A172 (cell line): ENCODE measurements at places on chromosomes 2 and 18. TPM values are rescaled to one million over a fixed set of nuclear protein-coding genes. Genes with fewer than 3 reads are reported as not detected.

Gene CD302
- 9.2 and 10.0 TPM in 2 replicates for total RNA-seq

Gene MYO3B
- total RNA-seq, result 0.03 TPM in 1 of 2 replicates, not detected in the other

DNA sequence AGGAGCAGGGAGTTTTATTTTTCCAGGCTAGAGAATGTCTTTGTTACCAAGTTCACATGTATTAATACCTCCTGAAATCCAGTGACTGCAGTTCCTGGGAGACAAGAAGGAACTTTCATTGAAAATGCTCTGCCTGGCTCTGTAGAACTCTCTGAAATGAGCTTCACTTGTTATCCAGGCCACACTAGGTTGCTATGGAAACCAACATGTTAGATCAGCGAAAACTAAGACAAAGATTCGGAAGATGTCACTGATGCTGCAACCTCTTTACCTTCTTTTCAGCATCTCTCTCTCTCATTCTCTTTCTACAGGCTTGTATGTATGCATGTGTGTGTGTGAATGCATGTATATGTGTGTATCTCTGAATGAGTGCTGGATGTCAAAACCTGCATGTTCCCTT lies 218.5 kb downstream of the TRIB2 start:
- no peak for DNase-seq

Gene SNORC
- total RNA-seq, result 0.17 and 0.86 TPM in 2 replicates

GRCh38 chr18:71808616-71809015 lies 735.5 kb downstream of the CBLN2 start:
- DNase-seq, result peak; percentile 46

Gene COL3A1
- total RNA-seq, result 563 and 691 TPM in 2 replicates

DNA sequence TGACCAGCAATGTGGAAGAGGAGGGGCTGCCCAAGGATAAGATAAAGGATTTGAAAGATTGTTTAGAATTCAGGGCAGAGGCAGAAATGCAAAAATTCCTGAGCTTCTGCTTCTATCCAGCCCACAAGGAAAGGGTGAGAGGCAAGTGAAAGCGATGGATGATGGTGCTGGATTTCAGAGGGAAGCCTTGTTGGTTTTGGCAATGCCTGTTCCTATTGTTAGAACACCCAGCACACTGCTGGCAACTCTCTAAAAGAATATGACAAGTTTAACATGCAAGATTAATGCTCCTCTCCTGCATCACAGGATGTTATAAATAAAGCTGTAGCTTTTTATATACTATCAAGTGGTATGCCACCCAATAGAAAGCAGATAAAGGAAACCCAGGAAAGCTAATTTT lies 92.6 kb downstream of the ZNF385B start:
- DNase-seq, result peak; percentile 80

GRCh38 chr2:124668161-124668560 lies 643.1 kb downstream of the CNTNAP5 start:
- DNase-seq, result no peak

GRCh38 chr2:73260338-73260984 lies 23.8 kb downstream of the FBXO41 start:
- no peak for DNase-seq

GRCh38 chr2:240429872-240430491 lies 5.5 kb upstream of the GPC1 start:
- no peak for DNase-seq

DNA sequence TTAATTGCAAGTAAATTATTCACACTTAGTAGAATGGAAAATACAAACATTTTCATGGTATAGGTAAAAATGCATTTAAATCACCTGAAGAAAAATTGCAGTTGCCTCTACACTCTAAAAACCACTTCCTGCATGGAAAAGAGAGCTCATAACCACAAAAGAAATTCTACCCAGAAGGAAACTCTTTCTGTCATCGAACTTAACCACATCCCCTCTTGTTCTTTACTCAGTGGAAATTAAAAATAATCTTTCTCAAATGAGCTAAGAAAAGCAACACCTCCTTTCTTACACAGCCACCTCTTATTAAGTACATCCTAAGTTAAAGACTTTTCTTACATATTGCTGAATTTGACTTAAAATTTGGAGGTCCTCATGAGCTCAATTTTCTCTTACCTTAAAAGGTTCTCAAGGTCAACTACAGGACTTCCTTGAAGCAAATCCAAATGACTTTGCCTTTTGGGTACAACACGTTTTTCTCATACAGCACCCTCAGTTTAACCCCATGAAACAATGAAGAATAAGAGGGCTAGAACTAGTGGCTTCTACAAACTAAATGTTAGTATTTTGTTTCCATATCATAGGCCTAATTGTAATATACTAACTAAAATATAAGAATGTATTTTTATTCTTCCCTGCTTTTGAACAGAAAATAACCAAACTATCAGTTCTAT lies 109.1 kb upstream of the CRIM1 start:
- DNase-seq, result peak; percentile 60

- no peak for DNase-seq
Measured at GRCh38 chr2:46547223-46548102, 68.1 kb downstream of the TMEM247 start.

Gene CPSF3
- total RNA-seq, result 104 and 112 TPM in 2 replicates

DNA sequence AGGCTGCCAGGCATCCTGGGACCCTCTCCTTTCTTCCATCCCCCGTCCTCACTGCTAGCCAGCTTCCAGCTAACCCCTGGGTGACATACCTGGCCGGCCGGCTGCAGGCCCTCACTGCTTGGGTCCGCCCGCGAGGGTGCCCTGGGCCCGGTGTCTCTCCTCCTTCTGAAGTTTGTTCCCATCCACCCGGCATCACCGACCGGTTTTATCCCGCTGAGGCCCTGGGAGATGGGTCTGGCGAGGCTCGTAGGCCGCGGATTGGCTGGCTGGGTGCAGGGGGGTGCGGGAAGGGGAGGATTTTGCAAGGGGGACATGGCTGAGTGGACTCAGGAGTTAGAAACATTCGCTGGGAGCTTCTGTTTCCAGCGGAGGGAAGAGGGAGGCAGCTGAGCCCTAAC lies at the start of gene PAX8:
Gene PAX8 (minus strand): TSS at position 180 of the 398 bp plus-strand sequence. CDS start 527 bp downstream, outside the sequence.
- DNase-seq, result no peak

DNA sequence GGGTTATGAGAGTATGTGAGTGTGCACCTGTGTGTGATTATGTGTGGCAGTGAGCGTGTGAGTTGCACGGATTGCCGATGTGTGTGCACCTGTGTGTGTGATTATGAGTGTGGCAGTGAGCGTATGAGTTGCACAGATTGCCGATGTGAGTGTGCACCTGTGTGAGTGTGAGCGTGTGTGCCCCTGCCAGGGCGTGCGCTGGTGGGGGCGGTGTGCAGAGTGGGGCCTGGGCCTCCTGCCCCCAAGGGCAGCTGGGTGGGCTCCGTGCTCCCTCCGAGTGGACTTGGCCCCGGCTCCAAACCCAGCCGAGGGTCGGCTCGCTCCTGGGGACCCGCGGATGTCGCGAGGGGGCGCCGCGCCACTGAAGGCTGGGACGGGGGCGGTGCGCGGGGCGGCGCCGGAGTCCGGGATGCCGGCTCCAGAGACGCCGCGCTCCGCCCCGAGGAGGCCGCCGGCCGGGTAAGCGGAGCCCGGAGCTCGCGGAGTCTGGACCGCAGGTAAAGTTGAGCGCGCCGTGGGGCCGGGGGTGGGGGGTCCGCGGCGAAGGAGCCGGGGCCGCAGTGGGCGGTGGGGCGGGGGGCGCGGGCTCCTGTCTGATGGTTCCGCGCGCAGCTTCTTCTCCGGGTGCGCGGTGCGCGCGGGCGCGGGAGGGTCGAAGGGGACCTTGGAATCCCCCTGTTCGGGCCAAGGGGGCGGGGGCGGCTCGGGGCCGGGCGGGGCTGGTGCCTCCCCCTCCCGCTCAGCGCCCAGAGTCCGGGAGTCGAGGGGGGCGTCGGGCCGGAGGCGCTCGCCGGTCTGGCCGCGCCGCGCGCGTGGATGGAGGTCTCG lies at the start of gene KCNG2:
Gene KCNG2 (plus strand): TSS at position 421 of the 828 bp plus-strand sequence. CDS start 65,730 bp downstream, outside the sequence.
- DNase-seq, result no peak

DNA sequence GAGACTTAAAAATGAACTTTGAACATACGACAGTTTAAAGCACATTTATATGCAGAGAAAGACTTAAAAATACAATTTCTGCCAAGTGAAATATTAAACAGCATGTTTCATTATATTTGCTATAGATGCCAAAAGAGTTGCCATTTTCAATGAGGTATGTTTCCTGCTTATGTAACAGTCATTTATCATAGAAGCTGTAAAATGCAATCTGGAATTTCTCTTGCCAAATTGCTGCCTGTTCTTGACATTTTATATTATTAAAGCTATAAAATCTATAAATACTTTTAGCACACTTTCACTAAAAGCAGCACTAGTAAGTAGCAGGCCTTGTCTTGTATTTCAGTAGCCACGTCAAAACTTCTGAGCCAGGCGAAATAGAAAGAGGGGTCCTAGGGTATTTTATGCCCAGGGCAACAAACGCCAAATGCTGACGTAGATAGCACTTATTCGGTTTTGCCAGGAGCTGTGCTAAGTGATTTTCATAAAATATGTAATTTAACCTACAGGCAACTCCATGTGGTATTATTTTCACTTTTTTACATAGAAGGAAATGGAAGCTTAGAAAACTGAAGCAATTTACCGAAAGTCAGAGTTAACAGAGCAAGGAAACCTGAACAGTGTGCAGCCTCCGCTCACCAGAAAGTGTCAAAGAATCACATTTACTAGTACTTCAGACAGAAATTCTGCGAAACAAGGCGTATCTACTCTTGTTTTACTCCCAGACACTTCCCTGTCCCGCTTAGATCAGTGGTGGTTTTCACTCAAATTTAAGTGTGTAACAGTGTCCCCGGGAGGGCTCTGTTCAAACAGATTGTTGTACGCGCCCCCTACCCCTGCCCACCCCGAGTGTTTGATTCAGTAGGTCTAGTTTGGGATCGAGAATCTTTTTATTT lies 1.2 kb upstream of the CYP20A1 start:
- no peak for DNase-seq

GRCh38 chr2:131724019-131724418 lies 196.3 kb downstream of the CCDC74A start:
- no peak for DNase-seq

Gene MAP3K19
- total RNA-seq, result not detected in 2 replicates

GRCh38 chr18:12479536-12479935 lies 71.8 kb downstream of the PRELID3A start:
- DNase-seq, result no peak

Gene ACADL
- total RNA-seq, result not detected in 2 replicates

GRCh38 chr2:11876436-11876835 lies 130.0 kb downstream of the LPIN1 start:
- DNase-seq, result no peak

DNA sequence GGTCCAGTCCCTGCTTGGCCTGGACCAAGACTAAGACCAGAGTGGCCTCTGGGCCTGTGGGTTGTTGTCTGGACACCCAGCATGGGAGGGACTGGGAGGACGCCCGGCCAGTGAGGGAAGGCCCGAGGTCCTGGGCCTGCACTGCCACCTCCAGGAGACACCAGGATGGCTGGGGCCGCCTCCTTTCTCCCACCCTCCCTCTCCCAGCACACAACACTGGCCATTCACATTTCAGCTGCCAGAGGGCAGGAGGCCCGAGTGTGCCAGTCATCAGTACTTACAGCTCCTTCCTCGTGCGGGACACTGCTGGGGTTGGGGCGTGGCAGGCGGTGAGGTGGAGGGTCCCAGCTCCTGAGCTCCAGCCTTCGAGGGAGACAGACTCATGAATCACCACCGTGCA lies 133.5 kb downstream of the ASB1 start:
- DNase-seq, result peak; percentile 30

Gene SLC23A3
- total RNA-seq, result 0.19 and 0.67 TPM in 2 replicates

Gene MPPE1
- 12.3 and 21.4 TPM in 2 replicates for total RNA-seq

Gene PECR
- 32.0 and 39.3 TPM in 2 replicates for total RNA-seq

GRCh38 chr2:64115808-64116598 lies 28.2 kb downstream of the PELI1 start:
- no peak for DNase-seq

- no peak for DNase-seq
Measured at GRCh38 chr2:216789081-216789480, 70.8 kb downstream of the TNP1 start.

Gene SERPINB12
- total RNA-seq, result not detected in 2 replicates

GRCh38 chr2:236997069-236997715 lies 88.5 kb upstream of the COPS8 start:
- DNase-seq, result peak; percentile 7

Gene SCTR
- total RNA-seq, result not detected in 2 replicates
